ENCODE measurements at places on chromosomes 7 and 10. TPM values are rescaled to one million over a fixed set of nuclear protein-coding genes. Genes with fewer than 3 reads are reported as not detected.

- no peak for DNase-seq
These were observed 151.7 kb downstream of the AUTS2 start for GRCh38 chr7:69749994-69750393.

GRCh38 chr10:15829495-15829894, 30.8 kb downstream of the MINDY3 start:
- DNase-seq: no peak

DNA sequence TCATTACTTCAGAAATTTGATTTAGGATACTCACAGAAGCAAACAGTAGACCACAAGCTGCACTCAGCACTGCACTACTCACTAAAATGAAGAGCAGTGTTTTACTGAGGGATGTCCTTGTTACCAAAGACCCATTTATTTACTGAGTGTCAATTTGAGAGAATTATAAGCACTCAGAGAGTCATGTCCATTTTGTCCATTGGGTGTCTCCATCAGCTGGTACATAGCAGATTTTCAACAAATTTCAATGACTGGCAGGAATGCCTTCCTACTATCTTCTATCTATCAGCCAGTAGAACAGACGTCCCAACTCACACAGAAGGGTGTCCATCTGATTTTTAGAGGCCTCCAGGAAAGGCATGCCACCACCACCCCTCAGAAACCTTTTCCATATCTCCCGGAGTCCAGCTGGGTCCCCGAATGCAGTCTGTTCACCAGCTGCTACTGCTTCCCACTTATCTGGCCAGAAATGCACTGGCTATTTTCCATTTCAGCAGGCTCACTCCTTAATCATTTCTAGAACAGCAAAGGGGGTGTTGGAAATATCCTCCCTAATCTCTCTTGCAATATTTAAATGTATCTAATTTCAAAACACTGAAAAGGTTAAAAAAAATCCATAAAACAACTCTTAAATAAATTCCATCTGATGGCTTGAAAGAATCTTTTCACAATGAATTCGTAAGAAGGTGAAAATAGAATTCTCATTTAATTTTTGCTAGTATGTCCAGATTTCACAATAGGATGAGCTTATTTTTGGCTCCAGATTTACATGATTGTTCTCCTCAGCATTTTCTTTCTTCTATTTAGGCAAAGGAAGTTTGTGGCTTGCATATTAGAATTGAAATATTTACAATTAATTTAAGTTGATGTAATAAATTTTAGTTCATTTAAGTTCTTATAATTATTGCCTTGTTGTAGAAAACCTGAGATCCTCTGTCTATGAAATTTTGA, 1164.0 kb upstream of the CELF2 start:
- no peak for DNase-seq

DNA sequence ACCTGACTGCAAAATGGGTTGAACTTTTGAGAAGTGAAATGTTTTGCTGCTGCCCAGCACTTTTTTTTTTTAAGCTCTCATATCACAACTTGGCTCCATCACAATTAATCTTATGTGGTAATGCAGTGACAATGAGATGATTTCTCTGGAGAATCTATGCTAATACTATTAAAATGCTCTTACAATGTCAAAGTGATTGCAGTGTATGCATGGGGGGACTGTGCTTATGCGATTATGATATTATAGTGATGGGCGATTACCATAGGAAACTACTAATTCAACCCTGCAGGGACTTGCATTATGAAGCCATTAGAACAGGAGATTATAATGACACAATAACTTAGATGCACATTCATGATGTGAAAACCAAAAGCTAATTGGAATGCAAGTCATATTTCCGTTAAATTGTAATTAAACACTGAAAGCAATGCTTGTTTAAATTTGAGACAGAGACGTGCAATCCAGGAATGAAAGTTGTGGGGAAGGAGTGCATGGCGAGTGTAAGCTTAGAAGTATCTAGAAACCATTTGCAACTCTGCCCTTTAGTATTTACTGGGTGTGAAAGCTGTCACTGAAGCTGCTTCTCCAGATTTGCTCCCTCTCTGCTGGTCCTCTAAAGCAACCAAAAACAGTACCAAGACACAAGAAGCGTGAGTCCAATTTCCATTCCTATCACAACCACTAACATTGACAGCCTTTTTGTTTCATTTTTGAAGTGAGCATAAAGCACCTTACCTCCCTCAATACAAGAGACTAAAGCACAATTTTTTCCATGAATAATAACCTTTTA, 21.6 kb downstream of the PTER start:
- no peak for DNase-seq

GRCh38 chr10:24027107-24027506, 181.8 kb upstream of the KIAA1217 start:
- DNase-seq: no peak

- DNase-seq: no peak
These were observed 1.7 kb upstream of the STK32C start for GRCh38 chr10:132309471-132309865.

GRCh38 chr7:91408388-91409154, 144.3 kb downstream of the FZD1 start:
- DNase-seq: no peak

DNA sequence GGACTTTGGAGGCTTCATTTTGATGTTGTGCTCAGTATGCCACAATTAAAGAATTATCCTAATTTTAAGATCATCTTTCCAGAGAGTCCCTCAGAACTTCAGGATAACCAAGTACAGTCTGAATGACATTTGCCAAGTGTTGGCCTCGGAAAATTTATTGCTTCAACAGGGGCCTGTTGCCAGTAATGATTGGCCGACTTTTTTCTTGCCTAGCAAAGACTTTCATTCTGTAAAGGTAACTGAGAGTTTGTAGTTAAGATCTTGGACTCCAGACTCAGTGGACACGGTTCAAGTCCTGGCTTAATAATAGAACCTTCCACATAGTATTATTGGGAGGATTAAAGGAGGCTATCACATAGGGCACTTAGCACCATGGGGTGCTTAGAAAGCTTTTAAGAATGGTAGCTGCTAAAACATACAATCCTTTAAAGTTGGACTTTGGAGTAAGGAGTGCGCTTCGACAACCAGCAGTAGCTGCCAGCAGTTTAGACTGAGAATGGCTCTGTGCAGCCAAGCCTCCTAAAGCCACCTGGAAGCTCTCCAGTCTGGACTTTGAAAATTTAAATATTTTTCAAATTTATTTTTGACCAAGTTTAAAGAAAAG, 90.0 kb downstream of the PLCE1 start:
- DNase-seq: no peak

DNA sequence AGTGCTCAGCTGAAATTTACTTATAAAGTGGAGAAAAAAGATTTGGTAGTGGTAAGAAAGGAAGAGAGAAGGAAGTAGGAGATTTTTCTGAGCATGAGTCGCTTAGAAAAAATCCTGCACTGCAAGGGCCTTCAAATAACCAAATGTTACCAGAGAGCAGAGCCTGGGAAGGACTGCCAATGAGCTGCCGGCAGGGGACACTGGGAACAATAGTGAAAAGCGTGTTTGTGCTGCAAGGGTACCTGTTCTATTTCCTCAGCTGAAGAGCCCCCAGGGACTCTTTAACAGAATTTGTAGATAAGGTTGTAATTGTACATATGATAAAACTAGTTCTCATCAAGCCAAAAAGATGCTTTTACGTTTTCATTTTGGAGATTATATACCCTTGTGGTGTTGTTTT, 696.3 kb upstream of the C7orf33 start:
- no peak for DNase-seq

DNA sequence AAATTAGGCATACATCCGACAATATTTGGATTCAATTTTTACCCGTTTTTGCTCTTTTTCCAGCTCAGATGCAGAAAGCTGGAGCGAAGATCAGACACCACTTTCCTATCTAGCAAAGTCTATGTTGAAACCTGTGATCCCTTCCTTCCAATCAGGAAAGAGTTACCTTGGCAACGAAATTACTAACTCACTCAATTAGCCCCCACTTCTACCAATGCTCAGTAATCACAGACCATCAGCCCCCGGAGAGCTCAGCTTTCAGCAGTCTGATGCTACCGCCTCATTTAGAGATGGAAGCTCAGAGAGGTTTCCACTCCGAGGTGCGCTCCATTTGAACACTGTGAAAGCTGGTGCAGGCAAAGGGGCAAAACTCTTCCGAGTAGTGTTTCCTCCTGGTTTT, 6.7 kb downstream of the FRAT1 start:
- no peak for DNase-seq

GRCh38 chr7:156094350-156095146, 282.3 kb upstream of the SHH start:
- DNase-seq: peak; percentile 91

DNA sequence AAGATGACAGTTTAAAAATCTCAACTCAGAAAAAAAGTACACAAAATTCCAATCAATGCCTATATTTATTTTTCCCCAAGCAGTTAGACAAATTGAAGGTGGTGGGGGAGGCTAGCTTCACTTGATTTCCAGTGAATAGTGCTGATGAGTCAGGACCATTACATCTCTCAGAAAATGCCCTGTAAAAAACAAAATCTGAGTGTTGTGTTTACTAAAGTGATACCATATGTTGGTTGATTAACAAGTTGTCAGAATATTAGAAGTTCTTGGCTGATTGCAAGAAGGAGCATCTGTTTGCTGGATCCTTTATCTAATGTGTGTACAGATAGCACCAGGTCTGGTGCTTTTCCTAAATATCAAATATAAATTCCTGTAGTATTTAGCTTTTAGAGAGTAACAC, 31.3 kb upstream of the KIAA1217 start:
- no peak for DNase-seq

GRCh38 chr7:30703756-30704155, 21.5 kb upstream of the CRHR2 start:
- no peak for DNase-seq

DNA sequence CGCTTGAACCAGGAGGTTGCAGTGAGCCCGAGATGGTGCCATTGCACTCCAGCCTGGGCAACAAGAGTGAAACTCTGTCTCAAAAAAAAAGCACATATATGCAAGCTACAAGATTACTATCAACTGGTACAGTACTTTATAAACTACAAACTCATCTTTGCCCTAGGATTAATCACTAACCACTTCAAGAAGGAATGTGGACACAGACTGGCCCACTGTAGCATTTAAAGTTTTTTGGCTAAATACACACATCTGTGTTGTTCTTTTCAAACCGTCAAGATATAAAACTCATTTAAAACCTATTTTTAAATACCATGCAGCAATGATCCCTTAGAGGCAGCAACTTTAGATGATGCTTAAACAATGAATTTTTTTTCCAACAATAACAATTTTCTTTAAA, 205.4 kb downstream of the IMMP2L start:
- no peak for DNase-seq

DNA sequence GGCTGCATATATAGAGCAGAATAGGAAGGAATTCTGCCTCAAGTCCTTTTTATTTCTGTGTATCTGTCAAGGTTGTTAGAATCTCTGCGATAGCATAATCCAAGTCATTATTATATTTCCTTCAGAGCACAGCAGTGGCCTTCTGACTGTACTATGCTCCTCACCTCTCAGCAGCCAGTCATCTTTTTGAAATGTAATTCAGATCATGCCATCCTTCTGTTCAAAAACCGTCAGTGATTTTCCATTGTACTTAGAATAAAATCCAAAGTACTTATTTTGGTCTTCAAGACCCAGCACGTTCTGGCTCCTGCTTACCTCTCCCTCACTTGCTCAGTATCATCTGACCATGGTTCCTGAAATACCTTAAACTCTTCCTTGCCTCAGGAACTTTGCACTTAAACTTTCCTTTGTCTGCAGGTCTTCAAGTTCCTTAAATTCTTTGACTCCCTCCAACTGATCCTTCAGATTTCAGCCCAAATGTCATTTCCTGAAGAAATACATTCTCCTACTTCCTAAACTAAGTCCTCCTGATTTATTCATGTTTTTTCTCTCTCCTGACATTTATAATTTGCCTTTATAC, 112.4 kb downstream of the ST7 start:
- no peak for DNase-seq

GRCh38 chr10:2278363-2278762, 541.0 kb upstream of the ADARB2 start:
- no peak for DNase-seq

DNA sequence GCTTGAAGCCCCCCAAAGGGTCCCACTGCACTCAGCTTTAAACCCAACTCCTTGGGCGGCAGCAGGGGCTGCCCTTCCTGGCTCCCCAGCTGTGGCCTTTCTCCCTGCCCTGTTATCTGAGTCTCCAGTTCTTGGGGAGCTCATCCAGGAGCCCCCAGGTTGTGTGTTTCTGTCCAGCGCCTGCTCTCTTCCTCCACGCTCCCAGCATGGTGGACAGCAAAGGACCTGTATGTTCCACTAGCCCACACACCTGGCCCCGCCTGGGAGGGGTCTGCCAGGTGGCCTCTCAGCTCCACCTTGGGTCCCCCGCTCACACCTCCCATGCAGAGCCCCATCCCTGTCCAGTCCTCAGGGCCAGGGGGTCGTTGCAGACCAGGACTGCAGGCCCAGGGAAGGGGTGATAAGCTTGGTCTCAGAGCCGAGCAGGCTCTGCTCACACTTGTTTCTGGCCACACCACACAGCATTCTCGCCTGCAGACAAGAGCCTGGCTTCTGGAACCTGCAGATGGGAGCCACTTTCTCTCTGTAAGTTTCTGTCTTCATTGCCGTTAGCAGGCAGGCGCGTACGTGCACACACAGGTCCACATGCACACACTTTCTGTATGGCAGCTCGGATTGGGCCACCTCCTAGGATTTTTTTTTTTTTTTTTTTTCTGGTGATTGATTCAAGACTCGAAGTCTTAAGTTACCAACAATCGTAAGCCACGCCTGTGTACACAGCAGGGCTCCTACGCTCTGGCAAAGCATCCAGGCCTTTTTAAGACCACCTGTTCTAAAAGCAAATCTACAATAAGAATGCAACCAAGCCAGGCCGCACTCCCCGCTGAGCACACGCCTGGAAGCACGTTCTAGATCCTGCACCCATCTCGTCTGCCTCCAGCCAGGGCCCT, 104.6 kb downstream of the CYTH3 start:
- no peak for DNase-seq

DNA sequence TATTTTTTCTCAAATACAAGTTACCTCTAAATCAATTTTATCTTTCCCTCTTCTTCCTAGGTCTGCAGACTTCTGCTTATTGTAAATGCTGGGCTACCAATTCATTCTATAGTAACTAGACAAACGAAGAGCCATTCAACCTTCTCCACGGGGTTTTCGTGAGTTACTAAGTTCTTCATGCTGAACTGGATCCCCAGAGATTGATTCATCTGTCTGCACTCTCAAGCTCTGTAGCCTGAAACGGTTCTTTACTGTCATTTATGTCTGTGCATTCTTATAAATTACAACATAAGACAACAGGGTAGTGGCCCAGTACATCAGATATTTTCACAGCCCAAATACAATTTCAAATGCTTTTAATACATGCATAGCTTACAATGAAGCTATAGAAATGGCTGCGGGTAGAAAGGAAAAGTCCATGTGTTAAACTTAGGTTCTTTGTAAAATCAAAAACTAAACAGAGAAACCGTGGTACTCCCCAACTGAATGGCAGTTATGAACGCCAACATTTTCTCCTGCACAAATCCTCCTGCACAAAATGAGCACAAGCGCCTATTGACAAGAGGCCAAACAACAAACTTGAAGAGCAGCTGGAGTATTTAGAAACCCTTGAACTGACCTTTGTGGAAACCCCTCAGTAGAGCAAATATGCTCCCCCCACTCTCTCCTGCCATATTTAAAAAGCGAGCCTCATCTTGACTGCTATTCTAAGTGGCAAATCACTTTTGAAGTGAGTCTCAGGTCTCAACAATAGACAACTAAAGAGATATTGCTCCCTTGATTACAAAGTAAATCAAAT, 20.7 kb downstream of the LAMB1 start:
- no peak for DNase-seq

Gene LSM5
- polyA plus RNA-seq: 83.8 TPM

Gene LEP
- 0.05 TPM for polyA plus RNA-seq

Gene PCGF6
- polyA plus RNA-seq: 7.1 TPM

Gene STRA8
- not detected for polyA plus RNA-seq

Gene FEZF1
- polyA plus RNA-seq: not detected

Gene PVRIG
- 0.56 TPM for polyA plus RNA-seq

Gene OR2A42
- polyA plus RNA-seq: 0.07 TPM

Gene LIPJ
- not detected for polyA plus RNA-seq

Measured in adrenal gland (tissue), 19 donors.